ENCODE measurements at places on chromosomes 6 and 20. TPM values are rescaled to one million over a fixed set of nuclear protein-coding genes. Genes with fewer than 3 reads are reported as not detected.

C20orf96 gene
- total RNA-seq, result 52.8 TPM

XKR7 gene
- 0.29 TPM for total RNA-seq

MCHR2 gene
- total RNA-seq, result not detected

CGA gene
- not detected for total RNA-seq

ADA gene
- 22.5 TPM for total RNA-seq

BPIFA2 gene
- total RNA-seq, result not detected

CDH22 gene
- total RNA-seq, result 0.18 TPM

IMPG1 gene
- not detected for total RNA-seq

CDH26 gene
- 0.49 TPM for total RNA-seq

GRCh38 chr6:147142684-147143245 is 61.5 kb upstream of the STXBP5 start:
- no peak overlapping the region for H3K4me3 ChIP-seq
- H3K36me3 ChIP-seq, result no peaks in the 10 kb centered on the region
- H3K27ac ChIP-seq, result no peak overlapping the region
- no peak for DNase-seq

DNA sequence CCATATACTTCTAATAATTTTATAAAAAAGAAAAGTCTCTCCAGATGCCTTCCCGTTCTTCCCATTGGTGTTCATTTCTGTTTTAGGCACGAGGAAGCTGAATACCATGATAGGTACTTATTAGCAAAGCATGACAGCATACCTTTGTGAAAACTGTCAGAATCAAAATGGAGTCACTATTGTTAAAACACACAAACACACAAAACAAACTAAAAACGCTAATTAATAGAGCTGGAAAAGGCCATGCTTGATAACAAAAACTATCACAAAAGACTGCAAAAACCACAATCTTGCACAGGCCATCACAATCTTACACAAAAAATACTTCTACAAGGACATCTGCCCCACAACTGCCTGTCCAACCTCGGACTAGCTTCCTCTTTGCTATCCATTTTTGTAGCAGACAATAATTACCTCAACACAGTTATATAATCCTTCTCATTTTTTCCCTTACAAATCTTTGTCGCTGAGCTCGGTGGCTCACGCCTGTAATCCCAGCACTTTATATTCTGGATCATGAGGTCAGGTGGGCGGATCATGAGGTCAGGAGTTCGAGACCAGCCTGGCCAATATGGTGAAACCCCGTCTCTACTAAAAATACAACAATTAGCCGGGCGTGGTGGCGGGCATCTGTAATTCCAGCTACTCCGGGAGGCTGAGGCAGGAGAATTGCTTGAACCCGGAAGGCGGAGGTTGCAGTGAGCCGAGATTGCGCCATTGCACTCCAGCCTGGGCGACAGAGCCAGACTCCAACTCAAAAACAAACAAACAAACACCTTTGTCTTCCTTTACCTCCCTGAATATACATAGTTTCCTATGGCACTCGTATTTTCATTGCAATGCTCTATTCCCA is 3.2 kb upstream of the ABT1 start:
- H3K27ac ChIP-seq, result no peak overlapping the region
- H3K27me3 ChIP-seq, result peaks cover 51% of the 10 kb centered on the region
- peaks cover under 1% of the 10 kb centered on the region for H3K36me3 ChIP-seq

GRCh38 chr6:41286544-41287346 is at the start of gene TREM1:
TREM1 (minus strand) TSS chr6:41286682; CDS start chr6:41286655, 27 bp downstream.
- H3K4me1 ChIP-seq, result peaks cover 22% of the 10 kb centered on the region
- H3K27me3 ChIP-seq, result peaks cover 8% of the 10 kb centered on the region
- no peak for DNase-seq
- no peaks in the 10 kb centered on the region for H3K36me3 ChIP-seq

- no peak overlapping the region for H3K27ac ChIP-seq
- no peaks in the 10 kb centered on the region for H3K36me3 ChIP-seq
- H3K4me1 ChIP-seq, result no peaks in the 10 kb centered on the region
- no peak overlapping the region for H3K4me3 ChIP-seq
- DNase-seq, result peak; percentile 3
These were observed 532 bp upstream of the NPBWR2 start for GRCh38 chr20:64107736-64108457.

GRCh38 chr20:3231116-3231515 is 7.9 kb downstream of the SLC4A11 start:
- H3K27ac ChIP-seq, result no peak overlapping the region
- H3K4me3 ChIP-seq, result no peak overlapping the region
- no peaks in the 10 kb centered on the region for H3K36me3 ChIP-seq
- DNase-seq, result no peak
- H3K4me1 ChIP-seq, result peaks cover 6% of the 10 kb centered on the region
- peaks cover 18% of the 10 kb centered on the region for H3K27me3 ChIP-seq

- H3K27me3 ChIP-seq, result no peaks in the 10 kb centered on the region
- no peak overlapping the region for H3K27ac ChIP-seq
- no peak for DNase-seq
These were observed 117.4 kb downstream of the ASCC3 start for GRCh38 chr6:100763617-100764241.

DNA sequence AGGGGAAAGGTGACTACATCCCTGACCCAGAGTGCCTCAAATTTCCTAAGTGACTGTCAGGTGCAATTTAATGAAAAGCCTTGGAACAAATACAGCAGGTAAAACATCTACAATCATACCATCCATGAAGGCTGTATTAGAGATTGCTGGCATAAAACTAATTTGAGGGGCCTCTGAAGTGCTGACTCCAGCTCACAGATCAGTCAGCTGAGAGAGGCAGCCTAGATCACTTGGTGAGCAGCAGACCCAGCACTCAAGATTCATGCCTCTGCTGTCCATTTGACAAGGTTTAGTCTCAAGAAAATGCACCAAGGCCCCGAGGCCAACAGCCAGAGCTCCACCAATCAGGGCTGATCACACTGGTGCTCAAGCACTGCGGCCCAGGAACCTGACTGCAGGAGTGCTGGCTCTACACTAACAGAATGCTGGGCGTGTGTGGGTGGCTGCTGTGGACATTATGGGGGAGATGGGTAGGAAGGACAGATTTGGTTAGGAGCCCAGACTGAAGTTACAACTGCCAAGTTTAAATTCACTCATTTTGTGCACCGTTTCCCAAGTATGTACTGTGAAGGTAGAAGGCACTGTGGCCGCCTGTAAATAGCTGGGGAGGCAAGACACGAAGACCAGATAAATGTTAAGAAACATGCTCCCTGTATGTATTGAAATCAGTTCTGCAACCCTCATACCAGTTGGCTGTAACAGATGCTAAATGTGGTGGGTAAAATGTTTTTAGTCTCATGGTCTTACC is 28.2 kb downstream of the SNX5 start:
- peaks cover 26% of the 10 kb centered on the region for H3K4me1 ChIP-seq
- peak overlapping the region; percentile 60 for H3K27ac ChIP-seq
- H3K36me3 ChIP-seq, result peaks cover 16% of the 10 kb centered on the region
- no peaks in the 10 kb centered on the region for H3K27me3 ChIP-seq

GRCh38 chr20:43977252-43977651 is 62.6 kb downstream of the TOX2 start:
- H3K4me3 ChIP-seq, result no peak overlapping the region
- peaks cover 39% of the 10 kb centered on the region for H3K27me3 ChIP-seq
- H3K36me3 ChIP-seq, result no peaks in the 10 kb centered on the region
- H3K4me1 ChIP-seq, result no peaks in the 10 kb centered on the region
- DNase-seq, result no peak
- H3K27ac ChIP-seq, result no peak overlapping the region

GRCh38 chr6:5481033-5481432 is 219.7 kb downstream of the FARS2 start:
- H3K4me3 ChIP-seq, result no peak overlapping the region
- no peaks in the 10 kb centered on the region for H3K27me3 ChIP-seq
- no peaks in the 10 kb centered on the region for H3K4me1 ChIP-seq
- H3K36me3 ChIP-seq, result no peaks in the 10 kb centered on the region
- DNase-seq, result no peak

Measured in mesothelial cell of epicardium (in vitro differentiated cells).